Bronchial smooth muscle cell (primary cell): ENCODE measurements at places on chromosomes 7 and 10. TPM values are rescaled to one million over a fixed set of nuclear protein-coding genes. Genes with fewer than 3 reads are reported as not detected.

Gene BRI3
- 76.6 and 102 TPM in 2 replicates for total RNA-seq

Gene FAM170B
- not detected in 2 replicates for total RNA-seq

Gene ASIC3
- total RNA-seq = 0.09 TPM in 1 of 2 replicates, not detected in the other

Gene LLCFC1
- not detected in 2 replicates for total RNA-seq

Gene FGFR2
- total RNA-seq = under 0.01 and 0.09 TPM in 2 replicates

Gene TRDMT1
- total RNA-seq = 3.8 and 5.1 TPM in 2 replicates

Gene H2BK1
- total RNA-seq = not detected in 2 replicates

Gene CPEB3
- total RNA-seq = 0.32 and 0.43 TPM in 2 replicates

Gene SCRN1
- total RNA-seq = 84.0 and 87.3 TPM in 2 replicates

Gene VAX1
- total RNA-seq = not detected in 2 replicates

Gene LDB1
- total RNA-seq = 46.8 and 66.1 TPM in 2 replicates

Gene SEM1
- total RNA-seq = 183 and 202 TPM in 2 replicates

Gene CPXM2
- total RNA-seq = 9.3 and 41.5 TPM in 2 replicates

Gene PTPN20
- under 0.01 and 0.09 TPM in 2 replicates for total RNA-seq
